ENCODE measurements at places on chromosomes 6 and 20.

GRCh38 chr6:24796616-24797290, 2.0 kb downstream of the ARMH2 start:
- DNase-seq: no peak

GRCh38 chr20:33866398-33867100, 55.4 kb downstream of the CHMP4B start:
- DNase-seq: no peak

DNA sequence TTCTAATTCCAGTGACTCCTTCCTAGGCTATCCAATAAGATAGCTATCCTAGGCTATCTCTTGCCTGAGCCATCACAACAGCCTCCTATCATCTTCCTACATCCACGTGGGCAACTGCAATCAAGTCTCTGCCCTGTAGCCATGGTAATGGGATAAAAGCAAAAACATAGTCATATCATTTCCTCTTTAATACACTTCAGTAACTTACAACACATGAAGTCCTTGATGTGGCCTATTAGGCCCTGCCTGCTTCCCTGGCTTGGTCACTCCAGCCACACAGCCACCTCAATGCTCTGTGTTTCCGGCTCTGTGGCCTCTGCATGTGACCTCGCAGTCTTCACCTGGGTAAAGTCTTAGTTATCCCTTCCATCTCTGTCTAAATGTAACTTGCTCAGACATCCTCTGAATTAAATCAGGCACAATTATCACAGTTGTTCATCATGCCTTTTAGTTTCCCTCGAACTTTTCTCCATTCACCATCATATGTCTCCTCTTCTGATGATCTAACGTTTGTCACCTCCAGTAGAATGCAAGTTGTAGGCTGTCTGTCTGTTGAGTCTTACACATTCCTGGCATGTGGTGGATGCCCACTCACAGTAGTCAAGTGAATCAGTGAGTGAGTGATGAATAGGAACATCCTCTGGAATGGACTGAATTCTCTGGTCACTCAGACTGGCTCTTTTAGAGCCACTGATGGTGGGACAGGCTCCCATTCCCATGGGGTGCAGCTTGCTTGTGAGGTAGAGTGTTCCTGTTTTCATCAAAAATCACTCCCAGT, 229.4 kb downstream of the TBC1D7 start:
- no peak for DNase-seq

- DNase-seq: no peak
Measured at GRCh38 chr20:16052456-16052855, 520.8 kb downstream of the KIF16B start.

- DNase-seq: no peak
Measured at GRCh38 chr6:74415056-74415455, 719.1 kb downstream of the CD109 start.

DNA sequence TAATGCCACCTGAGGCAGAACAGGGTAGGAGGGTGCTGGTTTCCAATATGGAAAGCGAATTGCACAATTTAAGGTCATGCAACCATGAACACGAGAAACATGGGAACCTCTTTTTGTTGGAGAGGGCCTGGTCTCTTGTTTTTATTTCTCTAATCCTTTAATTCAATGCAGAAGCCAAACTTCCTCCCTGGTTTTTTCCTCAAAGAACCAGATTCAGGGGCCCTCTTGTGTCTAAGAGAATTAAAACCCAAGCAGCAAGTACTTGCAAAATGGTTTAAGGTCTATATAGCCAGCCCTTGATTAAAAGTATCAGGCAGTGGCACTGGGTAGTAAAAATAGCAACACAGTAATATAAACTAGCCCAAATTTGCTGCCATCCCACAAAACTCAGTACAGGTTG, 19.5 kb downstream of the GSTA4 start:
- no peak for DNase-seq

- no peak for DNase-seq
Measured at GRCh38 chr6:166492092-166492741, 94.3 kb downstream of the RAMACL start.

- no peak for DNase-seq
Measured at GRCh38 chr6:130520221-130520620, 154.4 kb downstream of the TMEM200A start.

DNA sequence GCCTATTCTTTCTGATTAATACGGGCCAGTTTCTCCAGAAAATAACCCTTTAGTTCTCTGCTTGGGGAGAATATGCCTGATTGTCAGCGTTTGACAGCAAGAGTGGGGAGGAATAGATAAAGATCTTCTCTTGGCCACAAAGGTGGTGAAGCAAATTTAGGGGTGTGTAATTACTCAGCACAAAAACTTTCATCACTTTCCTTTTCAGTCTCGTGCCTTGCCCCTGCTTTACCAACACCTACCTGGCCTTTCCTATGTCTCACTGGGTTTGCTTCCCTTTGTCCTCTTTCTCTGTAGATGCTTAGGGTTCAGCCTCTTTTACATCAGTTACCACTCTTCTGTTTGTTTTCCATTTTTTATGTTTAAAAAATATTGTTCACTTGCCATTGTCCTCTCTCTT, 99.2 kb downstream of the MCHR2 start:
- no peak for DNase-seq

GRCh38 chr6:38262026-38262425, 377.7 kb downstream of the BTBD9 start:
- DNase-seq: no peak

GRCh38 chr6:151757506-151757955, 50.0 kb upstream of the ESR1 start:
- no peak for DNase-seq

Measured in neural crest cell (in vitro differentiated cells).